ENCODE measurements at places on chromosomes 6 and 20.

GRCh38 chr6:27241443-27241842 lies 6.1 kb upstream of the PRSS16 start:
- no peak for DNase-seq

GRCh38 chr6:112325444-112325843 lies 21.7 kb upstream of the RFPL4B start:
- DNase-seq, result peak; percentile 8

DNA sequence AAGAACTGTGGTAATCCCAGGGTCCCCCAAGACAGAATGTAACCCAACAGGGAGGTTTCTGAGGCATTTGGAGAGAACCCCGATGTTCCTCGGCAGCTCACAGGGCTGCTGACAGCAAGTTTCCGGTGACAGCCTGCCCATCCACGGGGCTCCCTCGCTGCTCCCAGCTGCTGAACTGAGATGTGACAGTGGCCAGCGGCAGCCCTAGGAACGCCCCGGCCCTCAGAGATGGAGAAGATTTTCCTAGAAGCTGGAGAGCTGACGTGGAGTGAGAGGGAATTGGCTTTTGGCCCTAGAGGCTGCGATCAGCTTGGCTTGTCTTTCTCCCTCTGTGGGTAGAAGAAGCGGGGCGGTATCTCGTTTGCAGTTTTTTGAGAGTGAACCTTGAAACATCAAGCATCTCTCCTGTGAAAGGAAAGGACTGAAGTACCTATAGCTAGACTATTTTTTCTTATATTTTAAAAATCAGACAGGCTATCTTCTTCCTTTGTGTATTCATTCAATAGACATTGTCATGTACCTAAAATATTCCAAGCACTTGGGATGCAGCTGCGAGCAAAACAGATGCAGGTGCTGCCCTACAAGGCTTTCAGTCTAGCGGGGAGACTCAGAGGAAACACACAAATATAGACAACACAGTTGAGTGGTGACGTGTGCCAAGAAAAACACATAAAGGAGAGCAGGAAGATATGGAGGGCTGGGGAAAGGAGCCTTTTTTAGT lies 28.4 kb upstream of the NFATC2 start:
- no peak for DNase-seq

DNA sequence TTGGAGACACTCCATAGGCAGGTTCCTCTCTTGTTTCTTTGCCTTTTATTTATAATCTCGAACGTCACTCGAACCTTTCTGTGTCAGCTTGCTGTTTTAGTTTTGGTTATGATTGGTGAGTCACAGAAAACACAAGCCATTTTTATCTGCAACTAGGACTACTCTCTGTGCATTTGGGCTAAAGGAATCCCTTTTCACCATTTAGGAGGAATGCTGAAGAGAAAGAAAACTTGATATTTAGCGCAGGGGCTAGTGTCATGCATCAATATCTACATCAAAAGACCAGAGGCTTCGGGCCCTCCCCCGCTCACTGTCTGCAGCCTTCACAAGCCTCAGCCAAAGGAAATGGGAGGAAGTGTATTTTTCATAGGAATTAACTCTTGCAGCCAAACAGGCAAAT lies 507.8 kb upstream of the CITED2 start:
- no peak for DNase-seq

DNA sequence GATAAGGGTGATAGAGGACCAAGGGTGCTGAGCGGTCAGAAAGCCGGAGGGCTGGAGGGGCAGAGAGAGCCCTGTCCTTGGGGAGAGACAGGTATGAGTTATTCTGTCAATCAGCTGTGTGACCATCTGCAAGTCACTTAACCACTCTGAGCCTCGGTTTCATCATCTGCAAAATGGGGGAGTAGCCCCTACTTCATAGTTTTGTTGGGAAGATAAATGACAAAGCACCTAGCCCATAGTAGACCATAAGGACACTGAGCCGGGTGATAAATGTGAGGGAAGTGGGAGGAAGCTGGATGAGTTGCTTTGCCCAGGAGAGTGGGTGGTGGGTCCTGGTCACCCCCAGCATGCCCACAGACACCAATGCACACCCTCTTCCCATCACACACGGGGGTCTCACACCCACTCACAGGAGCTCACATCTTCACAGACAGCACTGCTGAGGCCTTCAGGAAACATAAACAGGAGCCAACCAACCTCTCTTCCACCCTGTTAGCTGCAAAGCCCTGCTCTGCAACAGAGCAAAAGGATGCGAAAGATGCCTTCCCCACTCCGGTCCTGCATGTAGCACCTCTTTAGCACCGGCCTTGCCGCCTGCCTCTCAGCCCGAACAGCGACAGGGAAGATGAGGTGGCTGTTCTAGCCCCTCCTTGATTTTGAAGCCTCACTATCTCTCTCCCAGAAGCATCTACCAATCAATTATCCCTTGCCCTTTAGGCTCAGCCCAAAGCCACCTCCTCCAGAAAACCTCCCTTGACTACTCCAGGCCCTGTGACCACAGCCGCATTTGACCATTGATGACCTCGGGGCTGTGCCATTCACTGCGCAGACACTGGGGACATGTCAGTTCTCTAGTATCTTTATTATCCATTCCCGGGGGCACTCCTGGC lies 18.9 kb downstream of the SPDEF start:
- no peak for DNase-seq

- DNase-seq, result no peak
These were observed 613.6 kb downstream of the TFAP2A start for GRCh38 chr6:9801249-9801754.

DNA sequence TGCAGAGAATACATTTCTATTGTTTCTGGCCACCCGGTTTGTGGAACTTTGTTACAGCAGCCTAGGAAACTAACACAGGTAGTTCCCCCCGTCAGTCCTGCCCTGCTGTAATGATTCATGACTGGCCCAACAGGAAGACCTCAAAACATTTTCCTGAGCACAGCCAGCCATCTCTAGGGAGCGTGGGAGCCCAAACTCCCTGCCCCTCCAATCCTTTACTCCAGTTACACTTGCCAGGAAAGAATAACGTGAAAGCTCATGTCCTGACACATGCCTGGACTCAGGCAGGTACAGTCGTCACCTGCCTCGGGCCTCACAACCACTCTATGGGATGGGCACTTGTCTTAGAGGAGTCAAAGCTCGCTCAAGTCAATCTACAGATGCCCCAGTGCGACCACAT lies 8.4 kb downstream of the TXNDC5 start:
- no peak for DNase-seq

DNA sequence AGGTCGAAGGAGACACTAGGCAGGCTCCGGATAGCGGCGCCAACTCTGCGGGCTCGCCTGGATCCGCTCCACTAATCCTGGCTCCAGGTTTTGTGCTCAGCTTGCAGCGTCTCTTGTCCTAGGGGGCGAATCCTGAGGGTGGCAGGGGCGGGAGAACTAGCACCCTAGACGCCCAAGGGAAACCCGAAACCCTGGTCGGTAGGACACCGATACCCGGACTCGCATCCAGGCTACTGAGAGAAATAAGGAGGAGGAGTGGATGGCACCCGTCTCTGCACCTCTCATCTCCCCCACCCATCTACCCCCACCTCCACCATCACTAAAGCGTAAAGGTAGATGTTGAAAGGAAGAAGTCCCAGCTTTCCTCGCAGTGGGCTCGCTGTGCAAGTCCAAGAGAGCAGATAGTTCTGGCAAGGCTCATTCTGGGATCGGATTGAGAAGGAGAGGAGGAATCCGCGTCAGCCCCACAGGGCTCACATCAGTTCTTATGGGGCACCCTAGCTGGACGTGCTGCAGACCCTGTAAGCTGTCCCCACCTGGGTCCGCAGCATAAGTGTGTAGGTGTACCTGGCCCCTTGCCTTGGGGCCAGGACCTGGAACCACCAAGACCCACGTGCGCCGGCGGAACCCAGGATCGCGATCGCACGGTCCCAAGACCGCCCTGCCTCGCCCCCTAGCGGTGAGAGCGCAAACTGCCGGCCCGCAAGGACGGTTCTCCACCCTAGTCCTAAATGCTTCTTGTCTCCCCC lies 6.9 kb downstream of the SLC32A1 start:
- DNase-seq, result peak; percentile 95

DNA sequence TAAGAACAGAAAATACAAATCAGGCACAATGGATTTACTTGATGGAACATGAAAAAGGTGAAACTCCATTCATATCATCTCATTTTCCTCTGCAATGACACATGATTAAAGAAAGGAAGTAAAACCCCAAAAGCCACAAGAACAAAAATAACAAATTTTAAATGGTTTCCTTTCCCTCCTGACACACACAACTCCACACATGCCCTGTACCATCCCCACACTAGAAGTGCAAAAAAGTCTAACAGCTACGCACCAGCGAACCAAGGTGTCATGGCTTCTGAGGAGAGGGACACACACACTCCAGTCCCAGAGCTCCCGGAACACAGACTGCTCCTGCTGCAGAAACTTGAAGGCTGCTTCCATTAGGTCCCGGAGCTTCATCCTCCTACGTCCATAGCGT lies 25.3 kb downstream of the MDN1 start:
- DNase-seq, result no peak

GRCh38 chr6:105804000-105804399 lies 282.1 kb upstream of the PRDM1 start:
- no peak for DNase-seq

DNA sequence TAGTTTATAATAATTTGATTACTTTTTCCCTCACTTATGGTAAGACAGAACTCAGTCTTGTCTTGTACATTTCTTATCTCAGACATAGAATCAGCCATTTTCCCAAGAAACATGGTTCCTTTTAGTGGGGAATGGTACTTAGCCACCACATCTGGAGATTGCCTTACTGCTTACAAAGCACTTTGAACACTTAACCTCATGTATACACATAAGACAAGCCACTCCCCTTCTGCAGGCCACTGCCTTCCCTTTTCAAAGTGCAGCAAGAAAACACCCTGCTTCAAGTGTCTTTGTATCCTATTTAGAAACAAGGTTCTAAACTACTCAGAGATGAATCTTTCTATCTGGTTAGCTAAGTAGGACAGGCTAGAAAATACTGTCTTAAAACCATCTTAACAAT lies 159.2 kb downstream of the UBE3D start:
- no peak for DNase-seq

- DNase-seq, result no peak
These were observed 46.1 kb downstream of the SYNJ2 start for GRCh38 chr6:158027590-158028285.

DNA sequence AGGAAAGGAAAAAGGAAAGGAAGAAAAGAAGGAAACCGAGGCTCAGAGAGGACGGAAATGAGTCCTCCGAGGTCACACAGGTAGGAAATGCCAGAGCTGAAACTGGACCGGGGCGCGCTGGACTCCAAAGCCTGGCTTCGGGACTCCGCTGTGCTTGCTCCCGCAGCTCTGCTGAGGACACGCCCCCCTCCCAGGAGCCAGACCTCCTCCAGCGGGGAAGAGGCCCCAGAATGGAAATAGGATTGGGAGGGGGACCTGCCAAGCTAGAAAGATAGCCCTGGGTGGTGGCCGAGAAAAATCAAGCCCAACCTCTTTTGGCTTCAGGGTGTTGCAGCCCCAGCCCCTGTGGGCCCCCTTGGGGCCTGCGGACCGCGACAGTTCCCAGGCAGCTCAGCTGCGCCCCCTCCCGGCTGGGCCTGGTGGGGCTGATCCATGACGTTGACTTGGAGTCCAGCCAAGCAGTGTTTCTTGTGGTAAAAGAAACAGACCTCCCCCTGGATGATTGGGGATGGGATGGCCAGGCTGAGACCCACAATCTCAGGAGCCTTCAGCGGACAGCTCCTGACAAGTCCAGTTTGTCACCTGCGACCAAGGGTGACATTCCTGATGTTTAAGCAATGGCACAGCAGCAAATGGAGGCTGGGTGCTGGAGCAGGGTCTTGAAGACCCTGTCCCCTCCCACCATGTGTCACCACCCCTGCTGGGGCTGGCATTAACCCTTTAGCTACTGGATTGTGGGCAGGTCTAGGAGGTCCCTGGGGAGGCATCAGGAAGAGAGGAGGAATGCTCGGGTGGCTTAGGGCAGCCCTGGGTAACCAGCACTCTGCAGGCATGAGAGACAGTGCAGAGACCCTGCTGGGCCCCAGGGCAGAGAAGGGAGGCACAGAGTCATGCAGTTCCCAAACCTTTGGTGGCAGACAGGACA lies 55.4 kb downstream of the RIPOR3 start:
- peak; percentile 93 for DNase-seq

DNA sequence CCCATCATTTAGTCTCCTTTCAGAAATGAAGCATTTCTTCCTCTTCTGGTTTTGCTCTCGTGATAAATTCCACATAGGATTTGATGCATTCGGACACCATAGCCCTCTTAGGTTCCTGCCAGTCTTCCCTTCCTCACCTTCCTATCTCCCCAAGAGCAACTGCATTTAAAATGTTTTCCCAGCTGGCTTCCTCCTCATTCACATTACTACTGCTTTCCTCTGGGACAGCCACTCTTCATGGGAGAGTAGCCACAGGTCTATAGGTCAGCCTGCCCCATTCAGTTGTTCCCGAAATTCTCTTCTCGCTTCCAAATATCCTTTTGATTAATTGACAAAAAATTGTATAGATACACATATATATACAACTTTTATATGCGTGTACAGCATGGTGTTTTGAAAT lies 214.2 kb upstream of the PDE10A start:
- DNase-seq, result no peak

DNA sequence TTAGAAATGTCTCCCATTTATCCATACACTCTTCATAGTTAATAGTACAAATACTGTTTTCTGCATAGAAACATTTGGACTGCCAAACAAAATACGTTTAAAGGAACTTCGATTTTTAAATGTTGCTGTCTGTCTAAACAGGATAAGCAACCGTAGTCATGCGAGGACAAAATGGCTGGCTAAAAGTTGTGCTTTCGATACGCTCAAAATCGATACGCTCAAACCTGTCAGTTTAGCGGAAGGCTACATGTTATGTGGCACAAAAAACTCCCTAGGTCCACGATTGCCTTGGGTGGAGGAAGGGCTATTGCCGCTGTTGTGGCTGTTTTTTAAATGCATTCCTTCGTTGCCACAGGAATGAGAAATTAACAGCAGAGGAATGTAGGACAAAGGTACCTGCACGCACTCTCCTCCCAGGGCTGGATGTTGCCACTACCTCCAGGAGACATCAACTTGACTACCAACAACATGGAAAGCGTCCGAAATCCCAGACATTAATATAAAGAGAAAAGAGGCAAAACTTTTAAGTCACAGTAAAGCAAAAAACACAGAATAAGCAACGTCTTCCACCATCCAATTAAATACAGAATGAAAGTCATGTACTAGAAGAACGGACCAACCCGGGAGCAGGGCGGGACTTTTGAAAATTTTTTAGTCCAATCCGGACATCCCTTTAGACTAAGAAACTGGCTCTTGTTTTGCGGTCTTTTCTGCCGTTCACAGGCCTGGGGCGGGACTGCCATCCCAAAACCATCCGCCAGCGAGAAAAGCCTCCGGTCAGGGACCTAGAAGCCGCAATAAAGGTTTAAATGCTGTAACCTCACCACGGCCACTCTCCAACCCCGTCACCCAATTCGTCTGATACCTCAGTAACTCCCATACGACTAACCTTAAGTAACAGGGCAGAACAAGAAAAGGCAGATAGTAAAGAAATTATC lies 32.2 kb upstream of the HFE start:
- no peak for DNase-seq

- no peak for DNase-seq
These were observed 6.5 kb upstream of the NCOA6 start for GRCh38 chr20:34831936-34832335.

DNA sequence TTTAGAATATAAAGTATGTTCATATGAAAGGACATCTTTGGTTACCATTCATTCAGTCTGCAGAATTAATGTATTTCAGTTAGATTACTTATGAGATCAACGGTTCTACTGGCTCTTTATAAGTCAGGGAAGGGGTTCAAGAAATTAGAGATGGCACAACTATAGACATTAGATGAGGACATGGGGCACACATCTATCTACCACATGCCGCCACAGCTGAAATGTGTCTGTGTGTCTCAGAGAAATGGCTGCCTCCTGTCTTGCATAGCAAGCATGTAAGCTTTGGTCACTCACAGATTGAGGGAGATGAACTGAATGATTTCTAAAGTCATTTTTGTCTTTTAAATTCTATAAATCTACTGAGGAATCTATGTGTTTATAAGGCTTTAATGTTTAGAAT lies 128.9 kb upstream of the FAM184A start:
- no peak for DNase-seq
